Natural killer cell treated with Interleukin-12 subunit alpha and Interleukin-12 subunit beta and Interleukin-15 and Interleukin-18, amount 100 ng/mL, for 72 hours (primary cell): ENCODE measurements at places on chromosomes 11 and 22. TPM values are rescaled to one million over a fixed set of nuclear protein-coding genes. Genes with fewer than 3 reads are reported as not detected.
A peak's percentile ranks its signal among the peaks of the same experiment; 100 is the strongest.

Gene LSP1
- total RNA-seq: 240 TPM

Gene FREY1
- total RNA-seq: 4.9 TPM

Gene CHST1
- not detected for total RNA-seq

Gene NCR3LG1
- total RNA-seq: 1.4 TPM

Gene CCDC15
- 6.8 TPM for total RNA-seq

Gene SLC17A6
- total RNA-seq: not detected

Gene ARCN1
- total RNA-seq: 152 TPM

- no peak for DNase-seq
These were observed 487.3 kb downstream of the BRD1 start for GRCh38 chr22:49340406-49340805.

- no peak for DNase-seq
These were observed 19.6 kb downstream of the MACROD1 start for GRCh38 chr11:64146036-64146955.

- DNase-seq: no peak
These were observed 235.1 kb downstream of the BUD13 start for GRCh38 chr11:116537709-116538108.

DNA sequence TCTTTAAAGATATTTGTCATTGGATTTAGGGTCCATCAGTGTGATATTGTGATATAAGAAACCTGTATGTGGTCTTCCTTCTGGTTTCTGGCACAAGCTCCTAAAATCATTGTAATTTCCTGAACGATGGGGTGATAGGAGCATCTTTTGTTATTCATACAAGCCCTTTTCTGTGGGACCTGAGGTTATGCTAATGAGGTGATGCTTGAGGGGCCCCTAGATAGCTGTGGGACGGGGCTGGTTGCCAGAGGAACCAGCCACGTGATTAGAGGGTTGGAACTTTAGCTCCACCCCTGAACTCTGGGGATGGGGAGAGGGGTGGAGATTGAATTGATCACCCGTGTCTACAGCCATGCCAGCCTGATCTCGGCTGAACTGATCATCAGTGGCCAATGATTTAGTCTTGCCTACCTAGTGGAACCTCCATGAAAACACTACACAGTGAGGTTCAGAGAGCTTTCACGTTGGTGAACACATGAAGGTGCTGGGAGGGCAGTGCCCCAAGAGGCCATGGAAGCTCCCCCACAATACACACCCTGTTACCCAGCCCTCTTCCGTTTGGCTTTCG lies 62.8 kb downstream of the BCR start:
- no peak for DNase-seq

- DNase-seq: no peak
These were observed 586.8 kb downstream of the NTM start for GRCh38 chr11:131957201-131957600.

- DNase-seq: no peak
These were observed 34.6 kb downstream of the APOL5 start for GRCh38 chr22:35752006-35752862.

DNA sequence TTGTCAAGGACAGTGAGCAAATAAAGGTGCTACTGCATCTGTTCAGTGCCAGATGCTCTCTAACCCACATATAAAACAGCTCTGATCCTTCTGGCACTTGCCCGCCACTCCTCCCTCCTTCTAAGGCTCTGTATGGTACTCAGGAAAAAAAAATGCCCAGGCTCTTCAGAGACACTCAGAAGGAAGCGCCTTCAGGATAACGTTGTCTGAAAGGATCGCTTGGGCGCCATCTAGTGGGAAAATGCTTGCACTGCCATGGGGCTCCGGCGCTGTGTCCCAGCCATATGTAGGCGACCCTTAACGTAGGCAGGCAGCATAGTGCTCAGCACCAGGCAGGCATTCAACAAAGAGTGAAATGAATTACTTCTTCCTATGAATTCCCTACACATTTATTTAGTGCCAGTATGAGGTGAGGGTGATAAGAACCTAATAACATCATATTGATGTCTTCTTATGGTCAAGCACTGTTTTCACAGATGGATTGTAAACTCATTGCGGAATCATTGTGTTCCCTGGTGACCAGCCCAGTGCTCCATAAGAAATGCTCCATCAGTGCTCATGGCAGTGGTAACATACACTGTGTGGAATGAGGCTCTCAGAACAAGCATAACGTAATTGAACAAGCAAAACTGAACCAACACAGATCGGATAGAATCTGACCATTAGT lies 39.6 kb downstream of the PAMR1 start:
- peak; percentile 75 for DNase-seq

- DNase-seq: peak; percentile 70
These were observed 9.8 kb downstream of the CD82 start for GRCh38 chr11:44575288-44575672.

GRCh38 chr22:49737101-49737551 lies 90.5 kb downstream of the BRD1 start:
- DNase-seq: no peak

DNA sequence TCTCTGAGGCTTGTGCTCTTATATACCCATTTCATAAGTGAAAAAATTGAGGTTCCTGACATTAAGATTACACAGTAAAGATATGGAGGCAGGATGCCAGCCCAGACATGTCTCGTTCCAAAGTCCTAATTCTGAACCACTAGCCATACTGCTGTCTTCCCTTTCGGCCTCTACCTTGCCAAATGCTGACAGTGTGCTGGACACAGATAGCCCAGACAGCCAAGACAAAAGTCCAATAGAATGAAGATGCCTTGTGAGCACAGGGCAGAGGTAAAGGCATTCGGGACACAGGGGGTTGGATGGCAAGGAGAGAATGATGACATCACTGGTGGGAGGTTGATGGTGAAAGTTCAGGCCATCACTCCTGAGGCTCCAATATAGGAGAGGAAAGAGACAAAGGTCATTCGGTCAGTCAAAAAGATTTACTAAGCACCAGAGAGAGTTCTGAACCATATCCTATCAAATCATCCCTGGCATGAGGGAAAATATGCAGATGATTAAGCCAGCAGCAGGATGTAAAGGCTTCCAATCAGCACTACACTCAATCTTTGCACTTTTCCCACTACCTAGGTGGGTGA lies 174.0 kb upstream of the MTMR2 start:
- no peak for DNase-seq

DNA sequence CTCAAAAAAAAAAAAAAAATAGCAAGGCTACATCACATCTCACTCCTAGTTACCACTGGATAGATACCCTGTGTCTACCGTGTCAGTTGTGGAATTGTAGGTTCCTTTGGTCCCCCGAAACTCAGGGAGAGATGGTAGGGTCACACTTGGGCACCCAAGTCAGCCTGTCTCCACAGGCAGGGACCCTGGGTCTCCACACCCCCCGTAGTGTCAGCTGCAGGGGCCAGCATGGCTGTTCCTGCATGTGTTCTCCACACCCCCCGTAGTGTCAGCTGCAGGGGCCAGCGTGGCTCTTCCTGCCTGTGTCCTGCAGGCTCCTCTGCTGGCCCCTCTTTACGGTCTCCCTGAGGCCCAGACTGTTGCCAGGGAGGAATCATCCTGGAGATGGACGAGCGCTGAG lies 282.1 kb downstream of the BRD1 start:
- peak; percentile 57 for DNase-seq

GRCh38 chr22:42933485-42934091 lies 76.5 kb upstream of the ARFGAP3 start:
- DNase-seq: no peak

DNA sequence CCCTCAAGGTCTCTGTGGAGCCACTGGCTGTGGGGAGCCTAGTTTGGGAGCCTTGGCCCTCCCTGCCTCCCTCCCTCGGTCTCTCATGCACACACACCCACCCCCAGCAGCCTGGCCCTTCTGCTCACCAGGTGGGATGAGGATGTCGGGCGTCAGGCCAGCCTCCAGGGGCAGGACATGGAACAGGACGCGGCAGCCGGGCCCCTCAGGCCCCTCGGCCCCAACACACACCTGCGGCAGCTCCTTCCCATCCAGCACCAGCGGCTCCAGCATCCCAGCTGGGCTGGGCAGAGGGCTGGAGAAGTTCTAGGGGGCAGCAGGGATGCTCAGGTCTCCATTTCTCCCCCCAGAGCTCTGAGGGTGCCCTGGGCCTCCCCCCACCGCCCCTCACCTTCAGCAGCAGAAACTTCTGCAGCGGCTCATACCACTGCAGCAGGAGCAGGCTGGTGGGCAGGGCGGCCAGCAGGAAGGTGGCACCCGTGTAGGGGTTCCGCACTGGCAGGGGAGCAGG lies 11.2 kb downstream of the MAP4K2 start:
- peak; percentile 51 for DNase-seq

GRCh38 chr11:57812634-57813033 lies 51.0 kb downstream of the CTNND1 start:
- no peak for DNase-seq

DNA sequence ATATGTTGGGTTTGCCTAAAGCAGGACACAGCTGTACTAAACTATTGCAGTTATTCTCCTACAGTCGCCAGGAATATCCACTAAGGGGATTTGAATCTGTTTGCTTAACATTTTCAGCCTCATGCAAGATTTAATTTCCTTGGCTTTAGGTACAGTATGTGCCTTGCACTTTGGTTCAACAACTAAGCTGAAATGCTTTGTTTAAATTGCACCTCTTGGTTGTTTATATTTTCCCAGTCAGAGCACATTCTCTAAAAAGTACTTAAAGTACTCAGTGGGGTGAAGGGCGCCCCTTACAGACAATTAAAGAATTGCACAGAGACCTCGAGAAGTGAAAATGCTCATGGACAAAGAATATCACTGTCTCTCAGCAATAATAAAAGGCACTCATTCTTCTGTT lies 107.8 kb upstream of the MTNR1B start:
- no peak for DNase-seq

GRCh38 chr11:72899238-72899637 lies 85.0 kb downstream of the ATG16L2 start:
- no peak for DNase-seq

DNA sequence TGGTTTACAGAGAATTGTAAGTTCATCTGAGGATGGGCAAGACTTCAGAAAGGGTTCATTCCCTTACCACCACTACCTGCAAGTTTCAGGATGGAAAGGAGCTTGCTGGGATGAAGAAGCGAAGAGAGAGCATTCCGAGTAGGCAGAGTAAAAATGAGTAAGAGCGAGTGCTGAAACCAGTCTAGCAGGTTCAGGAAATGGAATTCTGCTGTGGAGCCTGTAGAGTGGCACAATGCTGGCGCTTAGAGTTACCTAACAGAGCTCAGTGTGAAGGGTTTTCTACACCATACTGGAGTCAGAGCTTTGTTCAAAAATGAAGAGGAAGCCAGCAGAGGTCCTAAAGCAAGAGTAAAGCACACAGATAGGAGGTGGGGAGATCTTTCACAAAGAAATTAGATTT lies 179.2 kb upstream of the ZC3H12C start:
- DNase-seq: no peak

DNA sequence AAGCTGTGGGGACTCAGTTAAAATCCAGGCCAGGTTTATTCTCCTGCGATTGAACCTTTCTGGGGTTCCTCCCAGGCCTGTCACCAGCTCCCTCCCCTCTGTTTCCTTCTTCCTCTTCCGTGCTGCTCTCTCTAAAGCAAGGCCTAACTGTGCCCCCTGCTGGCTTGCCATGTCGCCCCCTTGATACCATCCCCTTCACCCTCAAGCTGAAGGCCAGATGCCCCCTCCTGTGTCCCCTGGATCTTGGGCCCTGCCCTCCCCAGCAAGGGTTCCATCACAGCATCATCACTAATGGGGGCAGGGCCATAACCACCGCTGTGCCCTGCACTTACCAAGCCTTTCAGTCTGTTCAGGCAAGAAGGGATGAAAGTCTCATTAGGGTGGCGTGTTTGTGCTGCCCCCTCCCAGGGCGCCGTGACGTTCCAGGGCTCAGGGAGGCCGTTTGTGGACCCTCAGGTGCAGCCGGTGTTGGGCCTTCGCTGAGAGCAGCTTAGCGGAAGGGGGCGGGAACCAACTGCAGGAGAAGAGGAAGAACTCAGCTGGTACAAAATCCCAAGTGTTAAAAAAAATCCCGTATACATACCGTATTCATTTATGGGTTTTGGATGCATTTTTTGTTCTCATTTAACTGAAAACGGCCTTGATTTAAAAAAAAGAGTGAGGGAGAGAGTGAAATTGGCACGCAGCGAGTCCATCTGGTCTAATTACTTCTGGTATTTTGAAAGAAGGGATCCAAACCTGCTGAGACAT lies 69.9 kb downstream of the MPPED1 start:
- no peak for DNase-seq

- DNase-seq: no peak
These were observed 11.1 kb downstream of the NAV2 start for GRCh38 chr11:19723572-19724342.

- DNase-seq: no peak
These were observed 51.3 kb upstream of the HMGXB4 start for GRCh38 chr22:35205961-35206360.

DNA sequence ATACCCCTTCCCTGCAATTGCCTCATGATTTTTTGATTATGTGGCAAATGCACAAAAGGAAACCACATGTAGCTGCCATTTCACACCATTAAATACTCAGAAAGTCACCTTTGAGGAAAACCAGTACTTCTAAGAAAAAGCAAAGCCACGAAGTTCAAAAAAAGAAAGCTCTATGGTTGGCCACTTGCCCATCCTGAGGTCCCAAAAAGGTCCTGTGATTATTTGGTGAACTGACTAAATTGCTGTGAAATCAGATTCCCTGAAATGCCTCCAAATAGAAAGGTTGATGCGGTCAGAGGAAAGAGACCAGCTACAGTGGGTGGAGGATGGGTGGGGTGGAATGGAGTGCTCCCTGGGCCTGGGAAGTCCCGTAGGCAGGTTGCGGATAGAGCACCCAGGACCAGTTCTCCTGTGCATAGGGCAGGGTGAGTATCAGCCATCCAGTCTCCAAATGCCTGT lies 26.9 kb downstream of the MRPL16 start:
- DNase-seq: peak; percentile 61

- DNase-seq: no peak
These were observed 44.9 kb downstream of the LRRC32 start for GRCh38 chr11:76625472-76626186.

DNA sequence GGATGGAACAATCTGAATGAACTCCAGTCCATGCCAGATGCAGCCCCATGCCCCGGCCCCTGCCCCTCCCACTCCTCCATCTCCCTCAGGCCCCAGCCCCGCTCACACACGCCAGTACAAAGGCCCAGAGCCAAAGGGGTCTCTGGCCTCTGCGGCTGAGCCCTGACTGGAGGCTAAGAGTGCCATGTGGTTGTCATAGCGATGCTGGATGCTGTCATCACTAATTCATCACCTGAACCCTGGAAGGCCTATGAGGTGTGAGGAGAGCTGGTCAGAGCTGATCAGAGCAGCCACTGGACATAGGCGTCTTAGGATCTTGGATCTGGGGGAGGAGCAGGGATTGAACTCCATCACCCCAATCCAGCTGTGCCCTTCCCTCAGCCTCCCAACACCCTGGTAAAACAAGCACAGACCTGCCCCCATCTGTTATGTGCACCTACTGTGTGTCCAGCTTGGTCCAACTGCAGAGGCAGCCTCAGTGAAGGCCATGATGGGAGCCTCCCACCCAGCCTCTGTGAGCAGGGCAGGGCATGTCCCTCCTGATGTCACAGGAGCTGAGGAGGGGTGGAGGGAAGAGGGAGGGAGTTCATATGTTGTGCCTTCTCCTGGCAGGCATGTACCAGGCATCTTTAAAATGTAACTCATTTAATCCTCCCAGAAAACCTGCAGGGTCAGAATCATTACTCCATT lies 16.7 kb downstream of the PDE2A start:
- DNase-seq: no peak
